ENCODE measurements at places on chromosomes 11 and 22.

DNA sequence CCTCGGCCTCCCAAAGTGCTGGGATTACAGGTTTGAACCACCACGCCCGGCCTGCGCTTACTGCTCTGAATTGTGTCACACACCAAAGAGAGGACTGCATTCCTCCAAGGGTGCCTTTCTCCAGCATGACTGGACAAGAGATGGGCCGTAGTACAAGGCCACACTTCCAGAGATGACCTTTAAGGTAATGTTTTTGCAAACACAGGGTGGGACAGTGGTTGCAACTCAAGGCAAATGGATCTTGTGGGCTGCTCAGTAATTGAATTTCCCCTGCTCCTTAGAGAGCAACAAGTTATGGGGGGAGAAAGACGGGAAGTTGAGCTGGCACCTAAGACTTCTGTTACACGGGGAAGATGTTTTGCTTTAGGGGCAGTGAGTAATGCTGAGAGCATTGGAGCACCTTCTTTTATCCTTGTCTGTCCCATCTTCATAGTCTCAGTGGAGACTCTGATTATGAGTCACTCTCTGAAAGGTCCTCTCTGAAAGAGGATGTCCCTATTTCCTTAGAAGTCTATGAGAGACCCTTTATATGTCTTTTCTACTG lies 66.3 kb downstream of the C11orf91 start:
- no peak for DNase-seq

DNA sequence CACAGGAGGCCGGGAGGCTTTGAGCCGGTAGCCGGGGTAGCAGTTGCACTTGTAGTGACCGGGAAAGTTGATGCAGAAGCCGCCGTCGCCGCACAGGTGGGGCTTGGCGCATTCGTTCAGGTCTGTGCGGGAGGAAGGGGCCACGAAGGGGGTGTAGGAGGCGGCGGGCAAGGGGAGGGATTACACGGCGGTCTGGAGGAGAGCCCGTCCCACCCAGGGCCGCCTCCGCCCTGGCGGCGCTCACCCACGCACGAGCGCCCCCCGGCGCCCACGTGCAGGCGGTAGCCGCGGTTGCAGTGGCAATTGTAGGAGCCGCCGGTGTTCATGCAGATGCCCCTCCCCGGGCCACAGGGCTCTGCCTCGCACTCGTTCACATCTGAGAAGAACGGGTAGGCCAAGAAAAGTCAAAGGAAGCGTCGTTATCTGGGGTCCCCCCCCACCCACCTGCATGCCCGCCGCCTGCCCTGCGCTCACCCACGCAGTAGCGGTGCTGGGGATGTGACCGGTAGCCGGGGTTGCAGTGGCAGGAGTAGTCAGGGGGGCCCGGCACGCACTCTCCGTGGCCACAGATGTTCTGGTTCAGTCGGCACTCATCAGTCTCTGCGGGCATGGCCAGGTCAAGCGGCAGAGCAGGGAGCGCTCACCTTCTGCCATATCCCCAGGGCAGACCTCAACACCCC lies 10.6 kb downstream of the LTBP3 start:
- no peak for DNase-seq

- DNase-seq: no peak
Measured at GRCh38 chr11:14336507-14337503, 22.2 kb downstream of the RRAS2 start.

DNA sequence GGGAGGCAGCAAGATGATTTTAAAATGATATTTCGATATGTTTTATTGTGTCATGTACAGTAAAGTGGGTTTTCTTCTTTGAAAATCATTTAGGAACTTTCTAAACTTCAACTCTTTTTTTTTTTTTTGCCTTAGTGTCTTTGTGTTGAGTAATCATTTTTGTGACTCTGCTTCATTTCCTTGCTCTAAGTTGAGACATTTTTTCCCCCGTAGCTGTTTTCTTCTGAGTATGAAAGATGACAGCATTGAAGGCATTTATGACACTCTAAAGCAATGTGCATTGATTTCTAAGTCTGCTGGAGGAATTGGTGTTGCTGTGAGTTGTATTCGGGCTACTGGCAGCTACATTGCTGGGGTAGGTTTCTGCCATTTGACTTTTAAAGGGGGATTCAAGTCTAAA lies 23.5 kb downstream of the RRM1 start:
- DNase-seq: no peak

DNA sequence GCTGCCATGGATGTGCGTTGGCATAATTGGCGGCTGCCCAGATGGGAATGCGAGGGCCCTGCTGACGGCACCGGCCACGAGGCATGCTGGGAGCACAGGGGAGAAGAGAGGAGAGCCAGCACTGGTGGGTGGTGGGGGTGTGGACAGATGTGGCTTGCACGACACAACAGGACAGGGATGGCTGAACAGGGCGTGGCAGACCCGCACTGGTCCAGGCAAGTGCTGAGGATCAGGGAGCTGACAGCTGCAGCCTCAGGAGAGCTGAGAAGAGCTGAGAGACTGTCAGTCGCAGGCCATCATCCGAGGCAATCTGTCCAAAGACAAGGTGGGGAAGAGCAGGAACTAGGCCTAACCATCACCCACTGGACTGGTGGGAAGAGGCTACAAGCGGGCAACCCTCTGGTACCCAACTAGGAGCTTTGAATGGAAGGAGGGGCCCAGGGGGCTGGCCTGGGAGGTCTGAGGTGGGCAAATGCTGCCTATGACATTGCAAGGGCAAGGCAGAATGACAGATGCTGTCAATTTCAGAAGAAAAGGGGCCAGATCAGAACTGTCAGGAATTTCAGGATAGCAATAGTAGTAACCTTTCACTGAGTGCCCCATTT lies 2.4 kb downstream of the GNB1L start:
- DNase-seq: no peak

GRCh38 chr11:69913591-69914285 lies 94.5 kb upstream of the FGF3 start:
- no peak for DNase-seq

GRCh38 chr22:36384766-36385481 lies 2.8 kb downstream of the MYH9 start:
- DNase-seq: no peak

DNA sequence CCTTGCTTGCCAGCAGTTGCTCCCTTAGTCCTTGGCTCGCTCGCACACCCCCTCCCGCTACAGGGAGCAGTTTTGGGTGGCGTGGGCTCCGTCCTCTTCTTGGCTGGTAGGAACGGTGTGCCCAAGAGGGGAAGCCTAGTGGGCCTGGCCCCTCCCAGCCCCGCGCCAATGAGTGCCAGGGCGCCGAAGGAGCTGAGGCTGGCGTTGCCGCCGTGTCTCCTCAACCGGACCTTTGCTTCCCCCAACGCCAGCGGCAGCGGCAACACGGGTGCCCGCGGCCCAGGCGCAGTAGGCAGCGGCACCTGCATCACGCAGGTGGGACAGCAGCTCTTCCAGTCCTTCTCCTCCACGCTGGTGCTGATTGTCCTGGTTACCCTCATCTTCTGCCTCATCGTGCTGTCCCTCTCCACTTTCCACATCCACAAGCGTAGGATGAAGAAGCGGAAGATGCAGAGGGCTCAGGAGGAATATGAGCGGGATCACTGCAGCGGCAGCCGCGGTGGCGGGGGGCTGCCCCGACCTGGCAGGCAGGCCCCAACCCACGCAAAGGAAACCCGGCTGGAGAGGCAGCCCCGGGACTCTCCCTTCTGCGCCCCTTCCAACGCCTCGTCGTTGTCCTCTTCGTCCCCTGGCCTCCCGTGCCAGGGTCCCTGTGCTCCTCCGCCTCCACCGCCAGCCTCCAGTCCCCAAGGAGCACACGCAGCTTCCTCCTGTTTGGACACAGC lies 1.6 kb downstream of the C11orf87 start:
- DNase-seq: no peak

DNA sequence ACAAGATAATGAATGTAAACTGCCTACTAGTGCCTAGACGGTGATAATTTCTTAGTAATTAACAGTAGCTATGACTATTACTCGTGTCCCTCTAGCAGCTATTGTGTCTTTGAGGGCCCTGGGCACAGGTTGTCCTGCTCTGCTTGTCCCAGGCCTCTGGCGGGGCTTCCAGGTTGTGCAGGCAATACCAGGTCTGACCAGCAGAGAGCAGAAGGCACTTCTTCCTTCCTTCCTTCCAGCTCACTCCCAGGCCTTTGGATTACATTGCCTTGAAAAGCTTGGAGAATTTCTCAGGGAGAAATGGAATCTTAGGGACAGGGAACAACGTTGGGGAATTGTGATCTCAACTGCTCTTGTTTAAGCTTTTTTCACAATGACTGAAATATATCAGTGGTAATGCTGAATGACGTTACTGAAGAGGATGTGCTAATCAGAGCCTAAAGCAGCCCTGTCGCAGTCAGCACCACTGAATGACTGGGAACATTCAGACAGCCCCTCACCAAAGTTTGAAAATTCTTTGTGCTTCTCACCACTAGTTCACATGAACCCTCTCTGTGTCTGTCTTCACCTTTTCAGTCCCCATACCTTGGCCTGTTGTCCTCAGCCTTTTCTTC lies 8.4 kb upstream of the CCKBR start:
- DNase-seq: no peak

DNA sequence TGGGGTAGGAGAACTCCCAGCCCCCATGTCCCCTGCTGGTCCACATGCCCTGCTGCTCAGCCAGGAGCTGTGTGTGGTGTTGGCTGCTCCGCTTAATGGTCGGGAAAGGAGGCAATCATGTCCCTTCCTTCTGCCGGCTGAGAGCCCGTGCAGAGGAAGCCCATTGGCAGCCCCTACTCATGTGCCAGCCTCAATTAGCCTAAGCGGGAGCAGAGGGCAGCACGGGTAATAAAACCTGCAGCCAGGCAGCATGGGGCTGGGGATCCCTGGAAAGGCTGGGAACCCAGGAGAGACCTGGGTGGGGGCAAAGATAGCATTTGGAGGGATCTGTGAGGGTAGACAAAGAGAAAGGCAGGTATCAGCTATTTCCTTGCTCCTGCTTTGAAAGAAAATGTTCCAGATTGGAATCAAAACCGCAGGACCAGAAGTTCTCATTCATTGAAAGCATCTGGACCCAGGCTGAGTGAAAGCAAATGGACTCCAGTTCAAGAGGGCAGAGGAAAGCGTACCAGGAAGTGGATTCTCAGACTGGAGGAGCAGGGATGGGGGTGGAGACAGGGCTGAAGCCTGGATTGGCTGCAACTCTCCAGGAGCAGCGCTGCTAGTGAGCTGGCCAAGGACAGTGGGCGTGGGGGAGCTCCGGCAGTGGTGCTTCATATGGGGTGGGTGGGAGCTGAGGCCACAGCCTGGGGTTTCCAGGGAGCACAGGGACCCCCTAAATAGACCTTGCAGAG lies 103.4 kb upstream of the NECTIN1 start:
- DNase-seq: no peak

- DNase-seq: no peak
Measured at GRCh38 chr22:26054841-26055605, 114.2 kb upstream of the SEZ6L start.

GRCh38 chr11:68335683-68336082 lies 23.3 kb downstream of the LRP5 start:
- no peak for DNase-seq

- DNase-seq: no peak
Measured at GRCh38 chr22:24985826-24986214, 33.3 kb downstream of the KIAA1671 start.

- DNase-seq: no peak
Measured at GRCh38 chr11:46309814-46310259, 32.4 kb downstream of the CREB3L1 start.

DNA sequence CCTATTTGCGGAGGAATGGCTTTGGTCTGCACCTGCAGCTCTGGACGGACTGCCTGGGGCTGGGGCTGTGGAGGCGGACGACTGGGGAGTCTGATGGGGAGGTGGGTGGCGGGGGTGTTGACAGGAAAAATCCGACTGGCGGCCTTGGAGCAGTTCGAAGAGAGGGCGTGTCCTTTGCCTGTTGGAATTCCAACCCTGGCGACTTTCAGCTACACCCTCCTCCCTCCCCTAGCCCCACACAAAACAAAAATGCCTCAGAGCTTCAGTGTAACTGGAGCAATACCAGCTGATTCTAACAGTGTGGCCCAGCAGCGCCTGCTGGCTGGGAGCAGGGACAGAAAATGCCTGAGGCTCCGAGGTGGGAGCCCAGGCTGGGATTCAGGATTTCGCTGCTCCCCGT lies 85.4 kb downstream of the ATXN10 start:
- DNase-seq: no peak

Data from esophagus squamous epithelium (tissue), 5 donors.